ENCODE measurements at places on chromosomes 16 and 17. TPM values are rescaled to one million over a fixed set of nuclear protein-coding genes. Genes with fewer than 3 reads are reported as not detected.

Gene HSPB9
- total RNA-seq, result not detected

- no peaks in the 10 kb centered on the region for H3K27me3 ChIP-seq
- H3K4me3 ChIP-seq, result peak within 1 kb of the TSS; percentile 59
- peak within 1 kb of the TSS; percentile 58 for H3K27ac ChIP-seq
- no peaks in the 10 kb centered on the region for H3K36me3 ChIP-seq
- DNase-seq, result no peak
Measured at GRCh38 chr17:42979511-42980273, at the start of gene PTGES3L. Gene PTGES3L, minus strand, starts transcription at chr17:42980080. Its CDS starts 27 bp downstream, at chr17:42980053.

- no peak for DNase-seq
- H3K27ac ChIP-seq, result no peak overlapping the region
Measured at GRCh38 chr17:20797292-20797691, 217.8 kb downstream of the CDRT15L2 start.

- no peaks in the 10 kb centered on the region for H3K4me1 ChIP-seq
- no peaks in the 10 kb centered on the region for H3K27me3 ChIP-seq
- DNase-seq, result no peak
- H3K36me3 ChIP-seq, result no peaks in the 10 kb centered on the region
- H3K4me3 ChIP-seq, result no peak overlapping the region
Measured at GRCh38 chr17:50268026-50268425, 6.2 kb upstream of the TMEM92 start.

- no peak overlapping the region for H3K27ac ChIP-seq
- no peak for DNase-seq
Measured at GRCh38 chr16:22318690-22319358, 21.6 kb downstream of the POLR3E start.

Gene TP53TG3
- total RNA-seq, result not detected

DNA sequence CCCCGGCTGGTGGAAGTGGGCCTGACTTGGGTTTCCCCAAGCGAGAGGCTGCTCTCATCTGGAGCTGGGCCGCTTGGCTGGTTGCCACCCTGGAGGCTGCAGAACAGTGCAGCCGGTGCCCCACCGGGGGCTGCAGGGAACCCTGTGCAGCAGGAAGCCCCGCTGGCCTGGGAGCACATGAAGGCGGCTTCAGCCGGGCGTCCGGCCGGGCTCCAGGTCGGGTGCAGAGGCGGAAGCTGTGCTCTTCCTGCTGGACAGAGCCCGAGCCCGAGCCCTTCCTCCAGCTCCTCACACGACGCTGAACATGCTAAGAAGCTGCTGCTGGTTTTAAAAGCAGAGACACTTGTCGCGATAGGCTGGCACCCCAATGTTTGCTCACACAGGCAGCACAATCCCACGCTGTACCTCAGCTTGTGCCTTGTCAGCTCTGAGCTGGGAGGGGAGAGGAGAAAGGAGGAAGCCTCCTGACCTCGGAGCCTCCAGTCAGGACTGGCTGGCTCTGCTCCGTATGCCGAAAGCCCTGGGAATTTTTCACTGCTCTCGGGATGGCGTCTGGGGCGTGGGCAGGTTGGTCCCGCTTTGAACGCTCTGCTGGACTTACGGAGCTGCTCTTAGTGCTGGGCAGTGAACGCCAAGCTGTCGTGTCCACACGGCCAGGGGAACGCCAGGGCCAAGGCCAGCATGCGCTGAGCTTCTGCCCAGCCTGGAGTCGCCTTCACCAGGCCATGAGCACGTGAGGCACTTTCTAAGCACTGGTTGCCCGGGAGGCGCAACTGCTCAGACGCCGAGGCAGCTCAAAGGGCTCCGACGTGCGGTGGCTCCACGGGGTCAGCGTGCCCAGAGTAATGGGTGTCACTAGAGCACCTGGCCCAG lies 8.8 kb downstream of the CDK5R1 start:
- H3K27me3 ChIP-seq, result no peaks in the 10 kb centered on the region
- H3K4me3 ChIP-seq, result peak overlapping the region; percentile 7
- H3K4me1 ChIP-seq, result no peaks in the 10 kb centered on the region
- H3K36me3 ChIP-seq, result no peaks in the 10 kb centered on the region
- DNase-seq, result peak; percentile 84
- no peak overlapping the region for H3K27ac ChIP-seq

GRCh38 chr16:66741169-66741900 lies 10.1 kb downstream of the DYNC1LI2 start:
- peak; percentile 32 for DNase-seq
- peaks cover 15% of the 10 kb centered on the region for H3K36me3 ChIP-seq
- H3K27ac ChIP-seq, result peak overlapping the region; percentile 77
- H3K4me1 ChIP-seq, result peaks cover 14% of the 10 kb centered on the region

- H3K36me3 ChIP-seq, result no peaks in the 10 kb centered on the region
- peak overlapping the region; percentile 96 for H3K27ac ChIP-seq
- H3K4me1 ChIP-seq, result peaks cover 61% of the 10 kb centered on the region
- no peaks in the 10 kb centered on the region for H3K27me3 ChIP-seq
Measured at GRCh38 chr17:45311760-45312476, 4.9 kb downstream of the MAP3K14 start.

GRCh38 chr17:65154770-65155589 lies 17.8 kb downstream of the RGS9 start:
- H3K27ac ChIP-seq, result no peak overlapping the region
- no peak overlapping the region for H3K4me3 ChIP-seq
- no peaks in the 10 kb centered on the region for H3K4me1 ChIP-seq
- no peaks in the 10 kb centered on the region for H3K27me3 ChIP-seq

DNA sequence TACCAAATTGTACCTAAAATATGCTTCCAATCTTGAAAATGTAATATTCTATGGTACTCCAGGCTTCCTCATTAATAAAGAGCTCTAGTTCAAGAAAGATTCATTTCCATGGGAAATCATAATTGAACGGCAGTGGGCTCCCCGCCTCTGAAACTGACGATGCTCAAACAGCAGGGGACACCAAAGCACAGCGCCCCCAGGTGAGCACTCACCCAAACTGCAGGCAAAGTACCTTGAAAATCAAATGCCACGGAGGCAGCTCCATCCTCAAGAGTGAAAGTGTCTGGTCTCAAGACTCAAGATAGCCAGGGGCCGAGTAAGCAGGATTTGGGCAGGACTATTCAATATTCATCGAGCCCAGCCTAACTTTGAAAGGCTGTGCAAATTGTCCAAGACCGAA lies 217.4 kb upstream of the TNRC6C start:
- no peak overlapping the region for H3K27ac ChIP-seq
- H3K36me3 ChIP-seq, result no peaks in the 10 kb centered on the region
- DNase-seq, result no peak
- H3K4me3 ChIP-seq, result no peak overlapping the region

DNA sequence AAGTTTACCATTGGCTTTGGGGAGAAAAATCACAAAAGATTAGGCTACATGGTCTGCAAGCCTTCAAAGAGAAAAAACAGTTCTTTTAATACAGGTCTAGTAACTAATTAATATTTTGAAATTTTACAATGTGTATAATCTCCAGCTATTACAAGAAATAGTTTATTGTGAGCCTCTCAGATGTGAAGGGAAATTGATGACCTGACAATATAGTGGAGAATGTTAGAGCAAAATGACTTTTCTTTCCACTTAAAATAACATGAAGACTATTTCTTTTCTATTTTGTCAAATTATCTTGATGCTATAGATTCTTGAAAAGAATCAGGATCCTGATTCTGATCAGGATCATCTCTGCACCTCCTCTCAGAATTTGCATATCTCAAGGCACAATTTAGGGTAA lies 362.3 kb downstream of the PMP22 start:
- no peak overlapping the region for H3K4me3 ChIP-seq
- no peaks in the 10 kb centered on the region for H3K4me1 ChIP-seq
- no peaks in the 10 kb centered on the region for H3K27me3 ChIP-seq
- H3K27ac ChIP-seq, result no peak overlapping the region
- DNase-seq, result no peak

Gene ARL4D
- 48.8 TPM for total RNA-seq

Gene NOG
- 0.98 TPM for total RNA-seq

Gene C16orf96
- total RNA-seq, result 0.16 TPM

DNA sequence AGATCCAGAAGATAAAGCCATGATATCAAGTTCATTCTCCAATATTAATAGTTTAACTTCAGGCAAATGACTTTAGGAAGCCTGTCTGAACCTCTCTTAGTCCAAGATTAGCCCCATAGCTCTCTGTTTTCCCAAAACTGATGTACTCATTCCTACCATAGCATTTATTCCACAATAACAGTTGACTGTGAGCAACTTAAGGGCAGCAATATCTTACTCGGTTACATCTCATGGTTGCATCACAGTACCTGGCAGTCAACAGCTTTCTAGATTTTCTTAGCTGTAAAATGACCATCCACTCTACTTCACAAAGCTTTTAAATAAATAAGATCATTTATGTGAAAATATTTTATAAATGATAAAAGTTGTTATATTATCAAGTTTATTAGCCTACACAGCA lies 58.2 kb upstream of the STAC2 start:
- no peak for DNase-seq
- H3K27me3 ChIP-seq, result no peaks in the 10 kb centered on the region
- no peaks in the 10 kb centered on the region for H3K4me1 ChIP-seq
- H3K27ac ChIP-seq, result no peak overlapping the region
- no peak overlapping the region for H3K4me3 ChIP-seq
- H3K36me3 ChIP-seq, result peaks cover 7% of the 10 kb centered on the region

DNA sequence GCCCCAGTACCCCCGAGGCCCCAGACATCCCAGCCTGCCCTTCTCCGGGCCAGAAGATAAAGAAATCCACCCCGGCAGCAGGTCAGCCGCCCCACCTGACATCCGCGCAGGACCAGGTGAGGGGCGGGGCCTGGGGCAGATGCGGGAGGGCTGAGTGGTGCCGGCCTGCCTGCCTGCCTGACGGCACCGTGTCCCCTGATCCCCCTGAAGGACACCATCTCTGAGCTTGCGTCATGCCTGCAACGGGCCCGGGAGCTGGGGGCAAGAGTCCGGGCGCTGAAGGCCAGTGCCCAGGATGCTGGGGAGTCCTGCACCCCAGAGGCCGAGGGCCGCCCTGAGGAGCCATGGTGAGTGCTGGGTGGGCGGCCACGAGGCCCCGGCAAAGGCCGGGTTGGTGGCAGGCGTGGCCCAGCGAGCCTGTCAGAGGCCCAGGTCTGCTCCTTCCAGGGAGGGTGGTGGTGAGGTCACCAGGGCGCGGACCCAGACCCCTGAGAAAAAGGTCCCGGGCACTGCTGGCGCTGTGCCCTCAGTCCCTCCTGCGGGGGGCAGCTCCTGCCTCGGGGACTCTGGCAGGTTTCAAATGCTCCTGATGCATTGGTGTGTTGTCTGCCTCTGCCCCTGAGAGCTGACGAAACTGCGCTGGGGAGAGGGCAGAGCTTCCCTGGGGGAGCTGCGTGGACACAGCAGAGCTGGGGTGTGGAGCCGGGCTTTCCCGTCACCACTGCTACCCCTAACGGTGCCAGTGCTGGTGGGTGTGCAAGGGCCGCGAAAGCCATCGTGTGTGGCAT lies 1.2 kb downstream of the CDT1 start:
- no peaks in the 10 kb centered on the region for H3K36me3 ChIP-seq
- no peak overlapping the region for H3K27ac ChIP-seq
- DNase-seq, result peak; percentile 83
- no peaks in the 10 kb centered on the region for H3K4me1 ChIP-seq

Gene FOXK2
- total RNA-seq, result 37.9 TPM

GRCh38 chr17:49197346-49197998 lies 12.9 kb downstream of the GNGT2 start:
- DNase-seq, result no peak
- no peaks in the 10 kb centered on the region for H3K36me3 ChIP-seq
- H3K4me3 ChIP-seq, result no peak overlapping the region
- no peaks in the 10 kb centered on the region for H3K4me1 ChIP-seq
- no peaks in the 10 kb centered on the region for H3K27me3 ChIP-seq

- H3K36me3 ChIP-seq, result no peaks in the 10 kb centered on the region
- H3K4me1 ChIP-seq, result no peaks in the 10 kb centered on the region
- DNase-seq, result no peak
- H3K4me3 ChIP-seq, result no peak overlapping the region
Measured at GRCh38 chr16:26505496-26505895, 561.2 kb upstream of the C16orf82 start.

Gene CBFA2T3
- total RNA-seq, result 8.0 TPM

DNA sequence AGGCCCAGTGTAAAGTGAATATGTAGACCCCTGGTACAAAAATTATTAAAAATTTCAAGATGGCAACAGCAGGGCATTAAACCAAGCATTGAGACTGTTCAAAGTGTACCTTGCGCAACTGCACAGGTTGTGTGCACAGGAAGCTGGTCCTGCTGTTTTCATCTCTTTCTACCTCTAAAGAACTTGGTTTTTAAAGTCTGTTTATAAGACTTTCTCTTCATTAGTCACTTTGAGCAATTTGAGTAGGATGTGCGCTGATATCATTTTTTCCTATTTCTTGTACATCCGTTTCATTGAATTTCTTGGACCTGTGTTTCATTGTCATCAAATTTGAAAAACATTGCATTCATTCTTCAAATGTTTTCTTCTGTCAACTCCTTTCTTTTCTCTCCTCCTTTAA lies 16.8 kb upstream of the PMP22 start:
- no peak overlapping the region for H3K27ac ChIP-seq
- no peak for DNase-seq
- no peaks in the 10 kb centered on the region for H3K36me3 ChIP-seq
- no peak overlapping the region for H3K4me3 ChIP-seq
- H3K27me3 ChIP-seq, result no peaks in the 10 kb centered on the region

Gene SMPD3
- 0.72 TPM for total RNA-seq

Gene KRT9
- not detected for total RNA-seq

Gene CBX1
- 40.2 TPM for total RNA-seq

DNA sequence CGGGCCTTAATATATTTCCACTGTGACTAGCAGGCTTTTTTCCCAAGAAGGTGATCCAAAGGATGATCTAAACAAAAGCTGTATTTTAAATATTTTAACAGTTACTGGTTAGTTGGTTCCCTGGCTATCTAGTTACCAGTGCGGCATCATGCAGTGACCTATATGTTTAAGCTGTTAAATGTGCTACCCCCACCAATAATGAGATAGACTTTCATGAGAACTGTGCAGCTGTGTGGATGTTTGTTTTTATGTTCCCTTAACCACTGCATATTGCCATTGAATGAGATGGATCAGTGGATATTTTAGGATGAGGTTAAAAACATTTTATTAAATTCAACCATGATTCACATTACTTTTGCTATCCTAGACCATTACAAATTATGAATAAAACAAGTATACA lies 16.9 kb downstream of the ERN1 start:
- H3K4me1 ChIP-seq, result no peaks in the 10 kb centered on the region
- DNase-seq, result no peak
- H3K27ac ChIP-seq, result no peak overlapping the region
- H3K4me3 ChIP-seq, result no peak overlapping the region

DNA sequence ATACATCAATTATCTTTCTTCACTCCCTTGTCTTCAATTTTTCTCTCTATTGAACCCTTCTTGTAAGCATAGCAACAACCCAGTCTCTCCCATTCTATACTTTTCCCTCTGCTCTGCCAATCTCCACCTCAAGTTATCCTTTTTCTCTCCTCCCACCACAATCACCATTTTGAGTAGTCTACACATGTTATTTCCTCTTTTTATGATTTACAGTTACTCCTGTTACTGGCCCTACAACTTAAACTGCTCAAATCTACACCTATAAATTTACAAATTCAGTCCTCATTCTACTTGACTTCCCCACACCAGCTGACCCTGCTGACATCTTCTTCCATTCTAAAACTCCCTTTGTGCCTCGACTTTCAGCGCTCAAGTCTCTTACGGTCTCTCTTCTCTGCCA lies 84.6 kb downstream of the SPAG9 start:
- no peak overlapping the region for H3K4me3 ChIP-seq
- H3K27me3 ChIP-seq, result no peaks in the 10 kb centered on the region
- peaks cover 5% of the 10 kb centered on the region for H3K4me1 ChIP-seq
- DNase-seq, result no peak

Data from kidney (tissue), 22 donors.